ENCODE measurements at places on chromosomes 2 and 18. TPM values are rescaled to one million over a fixed set of nuclear protein-coding genes. Genes with fewer than 3 reads are reported as not detected.

LRP2 gene
- 0.66 TPM for total RNA-seq

PLB1 gene
- total RNA-seq: 1.6 TPM

DSG2 gene
- total RNA-seq: 194 TPM

PTPN2 gene
- 58.1 TPM for total RNA-seq

SKOR2 gene
- not detected for total RNA-seq

CSRNP3 gene
- 0.86 TPM for total RNA-seq

GRP gene
- total RNA-seq: not detected

REG3A gene
- not detected for total RNA-seq

GRCh38 chr2:240482141-240482540 is 46.7 kb downstream of the GPC1 start:
- peaks cover 17% of the 10 kb centered on the region for H3K36me3 ChIP-seq
- H3K27ac ChIP-seq: no peak overlapping the region
- H3K27me3 ChIP-seq: no peaks in the 10 kb centered on the region
- DNase-seq: no peak
- no peak overlapping the region for H3K4me3 ChIP-seq

DNA sequence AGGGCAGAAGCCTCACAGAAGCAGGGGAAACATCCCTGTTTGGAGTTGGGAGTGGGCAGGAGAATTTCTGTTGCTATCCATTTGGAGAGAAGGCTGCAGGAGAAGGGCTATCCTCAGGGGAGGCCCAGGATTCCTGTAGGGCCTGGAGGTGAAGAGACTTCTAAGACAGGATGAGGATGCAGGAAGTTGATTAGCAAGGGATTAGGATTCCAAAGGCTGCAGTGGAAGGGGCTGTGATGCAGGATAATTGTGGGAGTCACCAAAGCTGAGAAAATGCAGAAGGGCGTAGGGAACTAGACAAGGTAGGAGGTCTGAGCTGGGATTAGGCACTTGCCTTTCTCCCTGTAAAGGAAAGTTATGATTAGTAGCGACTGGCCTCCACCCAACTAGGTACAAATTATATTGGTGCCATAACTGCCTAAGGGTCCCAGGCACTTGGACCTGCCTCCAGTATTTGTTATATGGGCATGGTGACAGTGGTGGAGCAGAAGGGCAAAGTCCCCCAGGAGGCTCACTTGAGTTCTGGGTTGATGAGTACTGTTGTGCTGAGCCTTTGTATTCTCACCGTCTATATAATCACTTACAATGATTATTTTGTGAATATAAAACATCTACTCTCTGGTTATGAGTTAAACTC is 96.4 kb upstream of the MSTN start:
- H3K4me3 ChIP-seq: no peak overlapping the region
- H3K36me3 ChIP-seq: no peaks in the 10 kb centered on the region
- no peaks in the 10 kb centered on the region for H3K27me3 ChIP-seq
- no peak for DNase-seq
- H3K27ac ChIP-seq: no peak overlapping the region

- H3K27ac ChIP-seq: no peak overlapping the region
- H3K4me1 ChIP-seq: peaks cover 11% of the 10 kb centered on the region
- no peaks in the 10 kb centered on the region for H3K36me3 ChIP-seq
- H3K4me3 ChIP-seq: no peak overlapping the region
- no peaks in the 10 kb centered on the region for H3K27me3 ChIP-seq
Observed at GRCh38 chr18:58806826-58807714, 57.6 kb upstream of the ZNF532 start.

GRCh38 chr2:120516679-120517314 is 170.9 kb downstream of the INHBB start:
- H3K4me3 ChIP-seq: no peak overlapping the region
- no peaks in the 10 kb centered on the region for H3K36me3 ChIP-seq
- H3K27ac ChIP-seq: no peak overlapping the region
- peaks cover 71% of the 10 kb centered on the region for H3K27me3 ChIP-seq

- peaks cover 12% of the 10 kb centered on the region for H3K4me1 ChIP-seq
- no peak overlapping the region for H3K27ac ChIP-seq
- H3K4me3 ChIP-seq: no peak overlapping the region
- no peak for DNase-seq
- H3K27me3 ChIP-seq: no peaks in the 10 kb centered on the region
Observed at GRCh38 chr2:127704641-127705390, 3.5 kb downstream of the SFT2D3 start.

- H3K36me3 ChIP-seq: no peaks in the 10 kb centered on the region
- H3K27me3 ChIP-seq: no peaks in the 10 kb centered on the region
- no peak overlapping the region for H3K27ac ChIP-seq
- DNase-seq: no peak
Observed at GRCh38 chr2:176446718-176447414, 177.6 kb downstream of the MTX2 start.

GRCh38 chr2:1301056-1301455 is 112.2 kb upstream of the TPO start:
- H3K36me3 ChIP-seq: no peaks in the 10 kb centered on the region
- H3K4me3 ChIP-seq: no peak overlapping the region
- no peak for DNase-seq
- no peaks in the 10 kb centered on the region for H3K27me3 ChIP-seq
- no peaks in the 10 kb centered on the region for H3K4me1 ChIP-seq

- no peaks in the 10 kb centered on the region for H3K36me3 ChIP-seq
- H3K4me1 ChIP-seq: peaks cover 15% of the 10 kb centered on the region
- H3K27me3 ChIP-seq: no peaks in the 10 kb centered on the region
- no peak for DNase-seq
- H3K27ac ChIP-seq: no peak overlapping the region
Observed at GRCh38 chr2:25314514-25315315, 27.0 kb downstream of the DNMT3A start.

DNA sequence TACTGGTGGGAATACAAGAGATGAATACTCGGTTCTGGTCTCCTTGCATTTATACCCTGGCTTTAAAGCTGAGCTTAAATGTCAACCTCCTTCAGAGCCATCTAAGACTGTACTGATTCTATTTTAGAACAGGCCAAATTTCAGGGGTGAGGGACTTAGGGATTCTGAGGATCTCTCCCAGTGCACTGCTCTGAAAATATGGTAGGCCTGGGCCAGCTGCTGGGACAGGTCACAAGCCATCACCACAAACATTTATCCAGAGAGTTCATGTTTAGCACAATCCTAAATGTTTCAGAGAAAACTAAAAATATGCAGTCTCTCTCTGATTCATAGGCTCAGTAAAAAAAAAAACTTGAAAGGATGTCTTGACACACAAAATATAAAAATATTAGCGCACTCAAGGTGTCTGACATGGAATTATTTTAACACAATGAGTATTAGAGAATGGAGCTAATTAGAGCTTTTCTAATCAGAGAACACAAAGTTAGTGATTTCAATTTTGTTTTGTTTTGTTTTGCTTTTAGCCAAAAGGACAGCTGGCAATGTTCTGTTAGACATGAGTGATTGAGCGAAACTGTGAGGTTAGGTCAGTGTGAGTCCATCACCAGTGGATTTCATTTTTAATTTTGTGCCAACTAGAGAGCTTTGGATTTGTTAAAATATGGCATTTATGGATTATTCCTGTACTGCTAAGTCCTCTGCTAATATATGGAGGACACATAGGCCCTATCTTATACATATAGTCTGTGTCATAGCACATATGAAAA is 38.8 kb downstream of the MFSD6 start:
- H3K36me3 ChIP-seq: no peaks in the 10 kb centered on the region
- H3K27me3 ChIP-seq: no peaks in the 10 kb centered on the region
- no peaks in the 10 kb centered on the region for H3K4me1 ChIP-seq
- no peak overlapping the region for H3K27ac ChIP-seq

- no peak for DNase-seq
- no peak overlapping the region for H3K4me3 ChIP-seq
- no peak overlapping the region for H3K27ac ChIP-seq
- no peaks in the 10 kb centered on the region for H3K27me3 ChIP-seq
Observed at GRCh38 chr2:42169874-42170521, 845 bp downstream of the EML4 start.

- no peaks in the 10 kb centered on the region for H3K27me3 ChIP-seq
- H3K4me3 ChIP-seq: no peak overlapping the region
- H3K4me1 ChIP-seq: peaks cover 30% of the 10 kb centered on the region
Observed at GRCh38 chr2:18829976-18830375, 240.6 kb upstream of the NT5C1B start.

GRCh38 chr2:61229936-61230335 is 67.9 kb downstream of the C2orf74 start:
- no peak overlapping the region for H3K27ac ChIP-seq
- H3K4me1 ChIP-seq: no peaks in the 10 kb centered on the region
- no peak for DNase-seq
- H3K27me3 ChIP-seq: no peaks in the 10 kb centered on the region

GRCh38 chr18:28176698-28176947 is 307 bp downstream of the CDH2 start:
- no peaks in the 10 kb centered on the region for H3K27me3 ChIP-seq
- DNase-seq: no peak
- no peaks in the 10 kb centered on the region for H3K4me1 ChIP-seq
- H3K27ac ChIP-seq: no peak overlapping the region
- H3K36me3 ChIP-seq: peaks cover 14% of the 10 kb centered on the region
- no peak overlapping the region for H3K4me3 ChIP-seq

Measured in Calu3 (cell line).